ENCODE measurements at places on chromosomes 13 and 19. TPM values are rescaled to one million over a fixed set of nuclear protein-coding genes. Genes with fewer than 3 reads are reported as not detected.

DNA sequence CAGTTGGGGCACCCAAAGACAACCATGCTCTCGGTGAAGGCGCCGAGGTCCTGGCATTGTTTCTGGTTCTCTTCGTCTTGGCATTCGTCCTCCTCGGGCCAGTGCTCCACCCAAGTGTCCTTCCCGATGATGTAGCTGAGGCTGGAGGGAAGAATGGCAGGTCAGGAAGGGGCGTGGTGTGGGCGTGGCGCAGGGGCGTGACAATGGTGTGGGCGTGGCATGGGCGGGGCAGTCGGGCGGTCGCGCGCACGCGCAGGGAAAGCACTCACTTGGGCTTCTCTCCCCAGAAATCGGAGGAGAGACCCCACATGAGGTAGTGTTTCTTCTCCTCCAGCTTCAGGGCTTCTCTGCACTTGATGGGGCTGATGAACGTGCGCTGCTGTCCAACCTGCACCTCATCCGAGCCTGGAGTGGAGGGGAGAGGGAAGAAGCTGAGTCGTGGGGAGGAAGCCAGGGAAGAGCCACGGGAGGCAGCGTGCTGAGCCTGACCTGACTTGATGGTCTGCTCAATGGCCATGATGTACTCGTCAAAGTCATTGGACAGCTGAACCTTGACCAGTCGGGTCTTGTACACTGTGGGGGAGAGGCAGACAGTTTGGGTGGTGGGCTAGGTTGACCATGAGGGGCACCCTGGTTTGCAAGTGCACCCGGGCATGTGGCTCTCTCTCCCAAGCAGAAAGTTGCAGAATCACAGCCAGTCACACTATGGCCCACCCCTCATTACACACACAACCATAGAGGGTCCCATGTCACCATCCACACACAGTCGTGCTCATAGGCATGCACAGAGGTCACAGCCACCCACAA, 8.1 kb upstream of the TNFSF14 start:
- H3K27me3 ChIP-seq = no peaks in the 10 kb centered on the region
- peaks cover 3% of the 10 kb centered on the region for H3K36me3 ChIP-seq
- no peak overlapping the region for H3K4me3 ChIP-seq
- no peaks in the 10 kb centered on the region for H3K4me1 ChIP-seq
- H3K27ac ChIP-seq = no peak overlapping the region

DNA sequence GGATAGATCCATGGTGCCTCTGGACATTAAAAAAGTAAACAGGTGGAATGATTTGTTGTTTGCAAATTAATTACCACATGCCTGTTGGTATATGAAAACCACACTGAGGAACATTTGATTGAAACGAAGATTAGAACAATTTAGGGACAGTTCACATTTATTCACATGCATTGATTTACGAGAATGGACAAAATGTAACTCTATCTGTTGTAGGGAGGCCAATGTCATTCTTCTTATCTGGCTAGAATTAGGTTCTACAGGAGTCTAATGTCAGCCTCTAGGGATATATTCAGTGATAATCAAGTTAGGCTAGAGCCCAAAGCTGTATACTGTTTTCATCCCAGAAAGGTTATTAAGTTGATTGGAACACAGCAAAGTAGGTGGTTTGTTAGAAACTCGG, 125.4 kb downstream of the COL4A2 start:
- no peaks in the 10 kb centered on the region for H3K36me3 ChIP-seq
- no peak overlapping the region for H3K27ac ChIP-seq
- no peak overlapping the region for H3K4me3 ChIP-seq
- no peak for DNase-seq
- no peaks in the 10 kb centered on the region for H3K27me3 ChIP-seq

DNA sequence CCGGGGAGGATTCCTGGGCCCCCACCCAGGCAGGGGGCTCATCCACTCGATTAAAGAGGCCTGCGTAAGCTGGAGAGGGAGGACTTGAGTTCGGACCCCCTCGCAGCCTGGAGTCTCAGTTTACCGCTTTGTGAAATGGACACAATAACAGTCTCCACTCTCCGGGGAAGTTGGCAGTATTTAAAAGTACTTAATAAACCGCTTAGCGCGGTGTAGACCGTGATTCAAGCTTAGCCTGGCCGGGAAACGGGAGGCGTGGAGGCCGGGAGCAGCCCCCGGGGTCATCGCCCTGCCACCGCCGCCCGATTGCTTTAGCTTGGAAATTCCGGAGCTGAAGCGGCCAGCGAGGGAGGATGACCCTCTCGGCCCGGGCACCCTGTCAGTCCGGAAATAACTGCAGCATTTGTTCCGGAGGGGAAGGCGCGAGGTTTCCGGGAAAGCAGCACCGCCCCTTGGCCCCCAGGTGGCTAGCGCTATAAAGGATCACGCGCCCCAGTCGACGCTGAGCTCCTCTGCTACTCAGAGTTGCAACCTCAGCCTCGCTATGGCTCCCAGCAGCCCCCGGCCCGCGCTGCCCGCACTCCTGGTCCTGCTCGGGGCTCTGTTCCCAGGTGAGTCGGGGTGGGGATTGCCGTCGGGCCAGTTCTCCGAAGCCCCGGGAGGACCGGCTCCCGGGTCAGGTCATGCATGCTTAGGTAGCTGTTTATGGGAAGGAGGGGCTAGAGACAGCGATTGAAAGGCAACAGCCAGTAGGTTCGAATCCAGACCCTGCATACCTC, at the start of gene ICAM1:
TSS of gene ICAM1 (plus strand) at position 505 of the 779 bp plus-strand sequence. CDS start at position 545, 40 bp downstream.
- H3K36me3 ChIP-seq = no peaks in the 10 kb centered on the region
- peak; percentile 73 for DNase-seq
- peak within 1 kb of the TSS; percentile 39 for H3K4me3 ChIP-seq
- H3K4me1 ChIP-seq = peaks cover 8% of the 10 kb centered on the region
- H3K27ac ChIP-seq = peak within 1 kb of the TSS; percentile 58

GRCh38 chr19:7994114-7994513, 11.3 kb downstream of the ELAVL1 start:
- DNase-seq = no peak
- no peak overlapping the region for H3K27ac ChIP-seq
- H3K4me3 ChIP-seq = no peak overlapping the region
- H3K27me3 ChIP-seq = no peaks in the 10 kb centered on the region
- peaks cover 4% of the 10 kb centered on the region for H3K4me1 ChIP-seq
- H3K36me3 ChIP-seq = no peaks in the 10 kb centered on the region

GRCh38 chr13:97724450-97724849, 229.0 kb upstream of the IPO5 start:
- no peak for DNase-seq
- H3K36me3 ChIP-seq = no peaks in the 10 kb centered on the region
- no peak overlapping the region for H3K27ac ChIP-seq

- peak; percentile 66 for DNase-seq
- no peaks in the 10 kb centered on the region for H3K36me3 ChIP-seq
- H3K4me3 ChIP-seq = peak within 1 kb of the TSS; percentile 95
- peaks cover 11% of the 10 kb centered on the region for H3K4me1 ChIP-seq
These were observed at the start of gene STRN4 for GRCh38 chr19:46746281-46747057. Gene STRN4 (minus strand): TSS chr19:46746450. CDS start chr19:46746430, 20 bp downstream.

DNA sequence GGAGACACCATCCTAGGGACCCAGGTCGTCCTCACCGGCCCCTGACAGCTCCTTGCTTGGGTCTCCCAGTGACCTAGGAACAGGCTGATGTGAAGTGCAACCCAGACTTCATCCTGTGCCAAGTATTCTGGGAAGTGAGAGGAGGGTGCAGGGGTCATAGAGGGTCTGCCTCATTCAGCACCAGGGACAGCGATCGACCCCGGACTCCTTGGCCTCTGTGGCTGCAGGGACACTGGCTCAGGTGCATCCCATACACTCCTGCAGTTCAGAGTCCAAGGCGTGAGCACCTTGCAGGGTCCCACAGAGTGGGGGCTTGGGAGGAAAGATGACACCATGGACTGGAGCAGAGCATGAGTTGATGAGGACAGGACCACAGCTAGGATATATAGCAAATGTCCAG, 10.0 kb upstream of the OR10H2 start:
- no peak overlapping the region for H3K4me3 ChIP-seq
- no peak for DNase-seq
- H3K27me3 ChIP-seq = no peaks in the 10 kb centered on the region

DNA sequence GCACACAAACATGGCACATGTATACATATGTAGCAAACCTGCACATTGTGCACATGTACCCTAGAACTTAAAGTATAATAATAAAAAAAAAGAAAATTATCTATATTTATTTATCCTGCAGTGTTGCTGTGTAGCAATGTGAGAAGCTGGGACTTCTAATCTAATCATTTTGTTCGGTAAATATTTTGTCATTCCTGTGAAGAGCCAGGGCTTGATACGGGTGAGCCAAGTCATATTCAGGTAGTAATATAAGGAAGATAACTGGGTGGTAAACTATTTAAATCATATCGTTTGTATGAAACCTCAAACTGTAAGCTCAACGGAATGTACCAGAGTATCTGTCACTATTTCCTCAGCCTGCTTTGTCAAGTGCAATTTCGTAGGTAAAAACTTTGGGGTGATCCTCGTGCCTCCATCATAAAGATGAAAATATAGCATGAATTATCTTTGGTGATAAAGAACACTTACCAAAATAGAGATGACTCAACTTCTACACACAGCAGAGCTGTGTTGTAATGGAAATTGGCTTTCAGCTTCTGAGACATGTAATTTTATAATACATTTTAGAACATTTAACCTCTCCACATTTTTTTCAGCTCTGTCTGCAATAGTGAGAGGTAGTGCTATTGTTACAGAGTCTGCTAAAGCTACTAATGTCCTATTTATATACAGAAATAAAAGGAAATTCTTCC, 92.9 kb downstream of the PCDH9 start:
- no peak for DNase-seq
- H3K27me3 ChIP-seq = no peaks in the 10 kb centered on the region
- no peak overlapping the region for H3K4me3 ChIP-seq
- no peaks in the 10 kb centered on the region for H3K36me3 ChIP-seq
- no peak overlapping the region for H3K27ac ChIP-seq

- no peak overlapping the region for H3K27ac ChIP-seq
- DNase-seq = peak; percentile 46
- no peaks in the 10 kb centered on the region for H3K27me3 ChIP-seq
- H3K36me3 ChIP-seq = no peaks in the 10 kb centered on the region
- H3K4me3 ChIP-seq = no peak overlapping the region
- H3K4me1 ChIP-seq = peaks cover 2% of the 10 kb centered on the region
These were observed 6.5 kb downstream of the TNFSF13B start for GRCh38 chr13:108276060-108276459.

DNA sequence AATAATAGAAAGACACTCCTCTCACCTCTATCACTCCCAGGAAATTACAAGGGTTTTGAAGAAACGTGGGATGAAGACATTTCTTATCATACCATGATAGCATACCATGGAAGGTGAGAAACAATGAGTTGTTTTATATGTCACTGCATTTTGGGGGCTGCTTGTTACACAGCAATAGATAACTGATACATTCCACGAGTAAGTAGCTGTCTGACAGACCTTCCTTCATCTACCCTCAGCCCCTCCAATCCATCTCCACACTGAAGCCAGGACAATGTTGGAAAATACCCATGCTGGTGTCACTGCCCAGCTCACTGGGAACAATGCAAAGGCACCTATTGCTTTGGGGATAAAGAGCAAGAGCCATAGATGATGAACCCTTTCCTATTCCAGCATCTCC, 68.9 kb upstream of the USP29 start:
- H3K4me3 ChIP-seq = no peak overlapping the region
- H3K36me3 ChIP-seq = no peaks in the 10 kb centered on the region
- no peaks in the 10 kb centered on the region for H3K4me1 ChIP-seq
- no peak overlapping the region for H3K27ac ChIP-seq

DNA sequence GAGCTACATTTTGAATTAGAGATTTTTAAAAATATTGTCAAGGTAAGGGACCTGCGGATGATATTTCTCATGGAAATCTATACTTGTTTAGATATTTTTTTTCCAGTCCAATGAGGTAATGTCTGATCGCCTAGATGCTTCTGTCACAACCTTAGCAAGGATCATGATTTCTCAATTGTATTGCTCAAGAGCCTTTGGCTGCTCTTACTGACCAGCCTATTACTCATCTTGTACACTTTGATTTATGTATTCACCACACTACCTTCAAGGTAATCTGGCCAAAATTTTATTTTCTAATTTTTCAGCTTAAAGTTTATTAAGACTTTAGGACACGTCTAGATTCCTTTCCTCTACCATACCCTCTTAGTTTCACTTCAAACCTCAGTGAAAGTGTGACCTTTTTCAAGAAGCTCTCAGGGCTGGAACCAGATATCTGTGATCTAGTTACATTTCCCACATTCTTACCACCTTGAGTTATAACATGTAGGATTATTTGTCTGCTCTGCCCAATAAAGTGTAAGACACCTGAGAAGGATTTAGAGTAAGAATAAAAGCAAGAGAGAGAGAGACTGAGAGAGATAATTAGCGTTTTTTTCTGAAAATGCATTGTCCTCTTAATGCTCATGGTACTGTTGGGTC, 197.1 kb downstream of the ITGBL1 start:
- H3K4me3 ChIP-seq = no peak overlapping the region
- DNase-seq = no peak
- no peaks in the 10 kb centered on the region for H3K4me1 ChIP-seq

The KBTBD7 gene
- total RNA-seq = 6.6 TPM

GRCh38 chr13:51826606-51827005, 18.4 kb downstream of the TMEM272 start:
- H3K36me3 ChIP-seq = no peaks in the 10 kb centered on the region
- DNase-seq = no peak
- H3K4me3 ChIP-seq = no peak overlapping the region
- no peaks in the 10 kb centered on the region for H3K27me3 ChIP-seq
- H3K4me1 ChIP-seq = peaks cover 5% of the 10 kb centered on the region
- H3K27ac ChIP-seq = no peak overlapping the region

GRCh38 chr13:110454227-110454859, 107.2 kb downstream of the RAB20 start:
- H3K36me3 ChIP-seq = no peaks in the 10 kb centered on the region
- H3K27me3 ChIP-seq = no peaks in the 10 kb centered on the region
- H3K4me1 ChIP-seq = peaks cover 2% of the 10 kb centered on the region
- no peak for DNase-seq
- H3K4me3 ChIP-seq = no peak overlapping the region

- no peaks in the 10 kb centered on the region for H3K4me1 ChIP-seq
- no peak within 1 kb of the TSS for H3K27ac ChIP-seq
- no peak for DNase-seq
- H3K4me3 ChIP-seq = peak within 1 kb of the TSS; percentile 16
- no peaks in the 10 kb centered on the region for H3K27me3 ChIP-seq
- no peaks in the 10 kb centered on the region for H3K36me3 ChIP-seq
These were observed at the start of gene FUT2 for GRCh38 chr19:48695743-48696352. Gene FUT2 (plus strand): TSS chr19:48695971. CDS start chr19:48702957, 6,986 bp downstream.

The IGFL1 gene
- not detected for total RNA-seq

- DNase-seq = no peak
- H3K36me3 ChIP-seq = no peaks in the 10 kb centered on the region
- peaks cover 6% of the 10 kb centered on the region for H3K4me1 ChIP-seq
- H3K4me3 ChIP-seq = no peak overlapping the region
- H3K27me3 ChIP-seq = no peaks in the 10 kb centered on the region
These were observed 42.2 kb upstream of the SERP2 start for GRCh38 chr13:44331446-44331845.

The IL17D gene
- 8.6 TPM for total RNA-seq

The FXYD3 gene
- 6.6 TPM for total RNA-seq

The NOVA2 gene
- 0.23 TPM for total RNA-seq

- H3K4me3 ChIP-seq = peak overlapping the region; percentile 56
- peak; percentile 85 for DNase-seq
- H3K36me3 ChIP-seq = no peaks in the 10 kb centered on the region
- H3K4me1 ChIP-seq = peaks cover 4% of the 10 kb centered on the region
- H3K27ac ChIP-seq = peak overlapping the region; percentile 75
- no peaks in the 10 kb centered on the region for H3K27me3 ChIP-seq
These were observed 57.1 kb downstream of the ZNF568 start for GRCh38 chr19:36973021-36973843.

The FGF22 gene
- total RNA-seq = 3.1 TPM
